ENCODE measurements at places on chromosomes 2 and 18. TPM values are rescaled to one million over a fixed set of nuclear protein-coding genes. Genes with fewer than 3 reads are reported as not detected.

- DNase-seq = no peak
Measured at GRCh38 chr18:71327441-71327840, 1038.6 kb downstream of the SOCS6 start.

DNA sequence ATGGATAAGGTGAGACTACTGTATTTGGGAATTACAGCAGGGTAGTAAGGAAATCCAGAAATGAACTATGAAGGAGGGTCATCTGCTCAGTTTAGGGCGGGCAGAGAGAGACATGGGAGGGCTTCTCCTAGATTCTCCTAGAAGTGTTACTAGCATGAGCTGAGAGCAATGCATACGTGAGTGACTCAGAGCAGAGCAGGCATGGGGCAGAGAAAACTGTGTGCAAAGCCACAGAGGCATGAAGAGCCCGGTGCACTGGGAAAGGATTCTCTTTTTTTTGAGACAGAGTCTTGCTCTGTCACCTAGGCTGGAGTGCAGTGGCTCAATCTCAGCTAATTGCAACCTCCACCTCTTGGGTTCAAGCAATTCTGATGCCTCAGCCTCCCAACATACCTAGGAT lies 116.2 kb downstream of the SOCS6 start:
- DNase-seq = no peak

GRCh38 chr2:138654146-138654545 lies 126.0 kb downstream of the NXPH2 start:
- no peak for DNase-seq

- no peak for DNase-seq
Measured at GRCh38 chr18:34828093-34828492, 118.0 kb downstream of the DTNA start.

GRCh38 chr2:227876300-227876801 lies 4.9 kb downstream of the DAW1 start:
- no peak for DNase-seq

GRCh38 chr18:58216071-58216481 lies 172.1 kb downstream of the NEDD4L start:
- no peak for DNase-seq

- DNase-seq = peak; percentile 37
Measured at GRCh38 chr2:230160112-230160660, 59.6 kb downstream of the SP110 start.

IL36G gene
- total RNA-seq = not detected

SP5 gene
- total RNA-seq = not detected

All from CD8-positive, alpha-beta memory T cell (primary cell).